A549 treated with Hydrocortisone at 1 μM for 4 hours (cell line): ENCODE measurements at places on chromosomes 5 and 9. TPM values are rescaled to one million over a fixed set of nuclear protein-coding genes. Genes with fewer than 3 reads are reported as not detected.

EEIG1 gene
- 41.9 to 56.2 TPM (median 44.3 TPM) in 5 replicates for total RNA-seq

SLC22A4 gene
- total RNA-seq, result 4.9 to 6.4 TPM (median 6.0 TPM) in 5 replicates

NR5A1 gene
- total RNA-seq, result 0.05 to 0.10 TPM (median 0.07 TPM) in 4 of 5 replicates, not detected in the other

NUP214 gene
- 22.2 to 26.0 TPM (median 24.2 TPM) in 5 replicates for total RNA-seq

TSLP gene
- total RNA-seq, result not detected in 5 replicates

KCNV2 gene
- total RNA-seq, result not detected in 5 replicates

FCN2 gene
- not detected in 5 replicates for total RNA-seq

C5orf46 gene
- total RNA-seq, result 0.29 TPM in 1 of 5 replicates, not detected in the others

ACOT12 gene
- 0.05 TPM in 1 of 5 replicates, not detected in the others for total RNA-seq

RGS7BP gene
- not detected in 5 replicates for total RNA-seq

IGFBPL1 gene
- total RNA-seq, result 2.1 to 2.9 TPM (median 2.4 TPM) in 5 replicates

C1QTNF2 gene
- 0.06 to 0.12 TPM (median 0.08 TPM) in 5 replicates for total RNA-seq

IFNA13 gene
- not detected in 5 replicates for total RNA-seq

ADGRD2 gene
- total RNA-seq, result not detected in 5 replicates

UAP1L1 gene
- 10.8 to 13.9 TPM (median 11.0 TPM) in 5 replicates for total RNA-seq

NNT gene
- 9.0 to 17.0 TPM (median 11.5 TPM) in 5 replicates for total RNA-seq

SIGMAR1 gene
- 156 to 188 TPM (median 185 TPM) in 5 replicates for total RNA-seq

EGFLAM gene
- 0.09 to 0.37 TPM (median 0.32 TPM) in 5 replicates for total RNA-seq

MACIR gene
- 16.6 to 20.7 TPM (median 19.2 TPM) in 5 replicates for total RNA-seq

FOXI1 gene
- total RNA-seq, result not detected in 5 replicates
